ENCODE measurements at places on chromosomes 3 and 15.

- DNase-seq = no peak
Observed at GRCh38 chr3:169391672-169392071, 271.8 kb downstream of the MECOM start.

GRCh38 chr3:71303627-71304200 lies 279.8 kb downstream of the FOXP1 start:
- DNase-seq = no peak

- DNase-seq = no peak
Observed at GRCh38 chr3:129599607-129600006, 6.9 kb downstream of the PLXND1 start.

DNA sequence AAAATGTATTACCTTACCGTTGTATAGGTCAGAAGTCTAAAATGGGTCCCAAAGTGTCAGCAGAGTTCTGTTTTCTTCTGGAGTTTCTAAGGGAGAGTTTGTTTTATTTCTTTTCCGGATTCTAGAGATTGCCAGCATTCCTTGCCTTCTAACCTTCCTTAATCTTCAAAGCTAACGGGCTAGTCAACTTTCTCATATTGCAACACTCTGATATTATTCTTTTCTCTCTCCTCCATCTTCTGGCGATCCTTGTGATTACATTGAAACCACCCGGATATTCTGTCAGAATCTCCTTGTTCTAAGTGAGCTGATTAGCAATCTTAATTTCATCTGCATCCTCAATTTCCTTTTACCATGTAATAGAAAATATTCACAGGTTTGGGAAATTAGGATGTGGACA lies 36.2 kb upstream of the AADACL2 start:
- DNase-seq = no peak
